CD4-positive, alpha-beta T cell treated with Interleukin-12 subunit alpha and Interleukin-12 subunit beta, for 1 hour (primary cell): ENCODE measurements at places on chromosomes 12 and 14.
A peak's percentile ranks its signal among the peaks of the same experiment; 100 is the strongest.

- no peak for DNase-seq
Measured at GRCh38 chr12:51841727-51842126, 6.8 kb downstream of the FIGNL2 start.

- DNase-seq = peak; percentile 79
Measured at GRCh38 chr14:74401504-74402241, 24.3 kb downstream of the SYNDIG1L start.

- peak; percentile 65 for DNase-seq
Measured at GRCh38 chr12:66269757-66270383, 32.4 kb upstream of the HELB start.

- DNase-seq = no peak
Measured at GRCh38 chr12:53493610-53494391, 5.5 kb downstream of the MAP3K12 start.

DNA sequence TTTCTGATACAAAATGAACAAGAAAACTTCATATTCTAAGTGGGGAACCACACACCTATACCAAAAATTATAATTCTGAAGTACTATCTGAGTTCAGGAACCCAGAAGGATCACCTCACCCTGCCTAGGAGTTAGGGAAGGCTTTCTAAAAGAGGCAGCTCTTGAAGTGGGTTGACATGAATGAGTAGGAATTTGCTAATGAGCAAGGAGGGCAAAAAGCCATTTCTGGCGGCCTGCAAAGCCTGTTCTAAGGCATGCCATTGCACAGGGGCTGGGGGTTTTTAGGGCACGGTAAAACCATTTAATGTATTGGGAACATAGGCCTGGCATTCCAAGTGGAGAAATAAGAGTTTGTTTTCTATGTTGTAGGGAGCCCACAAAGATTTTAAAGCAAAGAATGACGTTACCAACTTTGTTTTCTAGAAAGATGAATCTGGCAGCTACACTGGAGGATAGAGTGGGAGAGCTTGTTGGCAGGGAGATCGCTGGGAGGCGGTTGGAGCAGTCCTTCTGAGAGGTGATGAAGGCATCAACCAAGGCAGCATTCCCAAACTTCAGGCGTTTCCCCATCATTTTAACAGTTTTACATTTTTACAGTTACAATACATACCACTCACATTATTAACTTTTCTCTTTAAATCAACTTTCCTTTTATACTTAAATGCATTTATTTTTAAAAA is 14.1 kb downstream of the IFT43 start:
- no peak for DNase-seq

DNA sequence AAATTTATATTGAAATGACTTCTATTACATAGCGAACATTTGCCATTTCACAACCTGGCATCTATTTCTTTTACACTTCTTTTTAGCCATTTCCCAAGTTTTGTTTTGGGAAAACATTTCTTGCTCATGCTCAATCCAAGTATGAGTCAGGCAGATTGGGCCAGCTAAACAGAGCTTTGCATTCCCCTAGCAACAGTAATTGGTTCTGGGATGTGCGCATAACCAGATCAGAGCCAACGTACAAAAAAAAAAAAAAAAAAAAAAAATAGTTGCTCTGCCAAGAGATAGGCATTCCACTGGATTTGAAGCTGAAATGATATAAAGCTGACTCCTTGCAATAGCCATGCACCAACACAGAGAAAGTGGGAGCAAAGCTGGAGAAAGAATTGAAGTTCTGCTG is 37.5 kb downstream of the PLCZ1 start:
- no peak for DNase-seq

GRCh38 chr12:111791507-111791906 is 24.8 kb downstream of the ALDH2 start:
- no peak for DNase-seq

DNA sequence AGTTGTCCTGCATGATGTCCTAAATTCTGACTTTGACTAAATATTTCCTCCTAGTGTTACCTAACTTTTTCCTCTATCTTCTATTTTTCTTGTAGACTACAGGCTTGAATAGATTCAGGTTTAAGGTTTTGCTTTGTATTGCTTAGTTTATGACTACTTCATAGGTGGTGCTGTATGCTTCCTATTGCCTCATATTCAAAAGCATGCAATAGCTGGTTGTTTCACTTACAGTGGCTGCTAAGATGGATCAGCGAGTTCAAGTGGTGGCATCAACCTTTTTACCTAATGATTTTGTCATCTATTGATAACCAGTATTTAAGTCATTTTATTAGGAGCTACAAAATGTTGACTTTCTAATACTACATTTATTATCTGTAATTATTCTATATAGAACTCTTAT is 36.3 kb upstream of the BICD1 start:
- DNase-seq = no peak

- DNase-seq = peak; percentile 6
Measured at GRCh38 chr12:66925083-66925482, 246.2 kb upstream of the GRIP1 start.

- no peak for DNase-seq
Measured at GRCh38 chr14:39006721-39007410, 96.2 kb downstream of the SEC23A start.

- no peak for DNase-seq
Measured at GRCh38 chr12:91937706-91938105, 207.9 kb downstream of the BTG1 start.

DNA sequence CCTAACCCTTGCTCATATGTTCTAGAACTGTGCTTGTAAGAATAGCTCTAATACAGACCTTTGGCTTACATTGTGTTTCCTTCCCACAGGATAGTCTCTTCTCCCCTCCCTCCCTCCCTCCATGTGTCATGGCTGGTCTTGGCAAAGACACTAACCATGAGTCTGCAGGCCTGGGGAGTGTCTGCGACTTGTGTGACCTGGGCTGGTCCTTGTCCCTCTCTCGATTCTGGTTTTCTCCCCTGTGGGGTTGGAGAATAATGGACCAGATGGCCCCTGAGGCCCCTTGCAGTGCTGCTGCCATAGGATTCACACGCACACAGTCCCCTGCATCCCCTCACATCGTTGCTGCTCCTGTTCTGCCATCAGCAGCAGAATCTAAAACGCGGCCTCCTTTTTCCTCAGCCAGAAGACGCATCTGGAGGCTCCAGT is 30.3 kb downstream of the DEGS2 start:
- no peak for DNase-seq
